ENCODE measurements at places on chromosomes 12 and 14.
A peak's percentile ranks its signal among the peaks of the same experiment; 100 is the strongest.

DNA sequence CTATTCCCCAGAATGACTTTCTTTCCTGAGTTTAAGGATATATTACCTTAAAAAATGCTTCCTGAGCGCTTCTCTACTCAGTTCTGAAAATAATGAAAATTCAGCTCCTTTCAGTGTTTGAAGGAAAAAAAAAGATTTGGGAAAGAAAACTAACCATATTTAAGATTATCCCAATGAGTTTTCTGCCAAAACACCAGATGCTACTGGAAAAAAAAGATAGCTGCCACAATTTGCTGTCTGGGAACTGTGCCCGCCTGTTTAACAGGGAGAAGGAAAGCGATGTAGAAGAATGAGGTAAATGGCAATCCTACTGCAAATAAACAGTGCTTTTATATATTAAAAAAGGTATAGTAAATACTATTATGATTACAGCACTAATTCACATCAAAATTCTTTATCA, 367.6 kb upstream of the PRICKLE1 start:
- DNase-seq: no peak

DNA sequence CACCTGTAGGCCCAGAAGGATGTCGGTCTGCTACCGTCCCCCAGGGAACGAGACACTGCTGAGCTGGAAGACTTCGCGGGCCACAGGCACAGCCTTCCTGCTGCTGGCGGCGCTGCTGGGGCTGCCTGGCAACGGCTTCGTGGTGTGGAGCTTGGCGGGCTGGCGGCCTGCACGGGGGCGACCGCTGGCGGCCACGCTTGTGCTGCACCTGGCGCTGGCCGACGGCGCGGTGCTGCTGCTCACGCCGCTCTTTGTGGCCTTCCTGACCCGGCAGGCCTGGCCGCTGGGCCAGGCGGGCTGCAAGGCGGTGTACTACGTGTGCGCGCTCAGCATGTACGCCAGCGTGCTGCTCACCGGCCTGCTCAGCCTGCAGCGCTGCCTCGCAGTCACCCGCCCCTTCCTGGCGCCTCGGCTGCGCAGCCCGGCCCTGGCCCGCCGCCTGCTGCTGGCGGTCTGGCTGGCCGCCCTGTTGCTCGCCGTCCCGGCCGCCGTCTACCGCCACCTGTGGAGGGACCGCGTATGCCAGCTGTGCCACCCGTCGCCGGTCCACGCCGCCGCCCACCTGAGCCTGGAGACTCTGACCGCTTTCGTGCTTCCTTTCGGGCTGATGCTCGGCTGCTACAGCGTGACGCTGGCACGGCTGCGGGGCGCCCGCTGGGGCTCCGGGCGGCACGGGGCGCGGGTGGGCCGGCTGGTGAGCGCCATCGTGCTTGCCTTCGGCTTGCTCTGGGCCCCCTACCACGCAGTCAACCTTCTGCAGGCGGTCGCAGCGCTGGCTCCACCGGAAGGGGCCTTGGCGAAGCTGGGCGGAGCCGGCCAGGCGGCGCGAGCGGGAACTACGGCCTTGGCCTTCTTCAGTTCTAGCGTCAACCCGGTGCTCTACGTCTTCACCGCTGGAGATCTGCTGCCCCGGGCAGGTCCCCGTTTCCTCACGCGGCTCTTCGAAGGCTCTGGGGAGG, at the start of gene LTB4R:
LTB4R (plus strand) TSS at position 857 of the 959 bp plus-strand sequence. CDS start 4,150 bp downstream, outside the sequence.
- peak; percentile 80 for DNase-seq

- no peak for DNase-seq
These were observed 62.8 kb downstream of the PPP2R5C start for GRCh38 chr14:101824339-101824727.

DNA sequence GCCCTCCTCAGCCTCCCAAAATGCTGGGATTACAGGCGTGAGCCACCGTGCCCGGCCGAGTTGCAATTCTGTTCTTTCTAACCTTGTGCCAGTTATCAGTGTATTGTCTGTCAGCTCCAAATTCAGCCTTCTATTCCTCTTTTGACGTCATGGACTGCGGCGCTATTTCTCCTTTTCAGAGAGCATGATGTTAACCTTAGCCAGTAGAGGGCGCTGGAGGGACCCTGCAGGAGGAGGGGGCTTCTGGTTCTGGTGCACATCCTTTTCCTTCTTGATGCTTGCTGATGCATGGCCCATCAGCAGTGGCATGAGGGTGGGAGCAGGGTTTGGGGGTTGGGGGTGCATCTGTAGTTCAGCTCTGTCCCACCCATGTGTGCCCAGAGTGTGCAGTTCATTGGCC, 179.3 kb upstream of the RMST start:
- DNase-seq: no peak

DNA sequence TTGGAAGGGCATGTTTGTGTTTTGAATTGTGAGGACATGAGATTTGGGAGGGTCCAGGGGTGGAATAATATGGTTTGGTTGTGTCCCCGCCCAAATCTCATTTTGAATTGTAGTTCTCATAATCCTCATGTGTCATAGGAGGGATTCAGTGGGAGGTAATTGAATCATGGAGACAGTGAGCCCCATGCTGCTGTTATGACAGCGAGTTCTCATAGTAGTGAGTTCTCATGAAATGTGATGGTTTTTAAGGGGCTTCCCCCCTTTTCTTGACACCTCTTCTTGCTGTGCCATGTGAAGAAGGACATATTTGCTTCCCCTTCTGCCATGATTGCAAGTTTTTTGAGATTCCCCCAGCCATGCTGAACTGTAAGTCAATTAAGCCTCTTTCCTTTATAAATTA, 260.0 kb downstream of the DUSP6 start:
- no peak for DNase-seq

DNA sequence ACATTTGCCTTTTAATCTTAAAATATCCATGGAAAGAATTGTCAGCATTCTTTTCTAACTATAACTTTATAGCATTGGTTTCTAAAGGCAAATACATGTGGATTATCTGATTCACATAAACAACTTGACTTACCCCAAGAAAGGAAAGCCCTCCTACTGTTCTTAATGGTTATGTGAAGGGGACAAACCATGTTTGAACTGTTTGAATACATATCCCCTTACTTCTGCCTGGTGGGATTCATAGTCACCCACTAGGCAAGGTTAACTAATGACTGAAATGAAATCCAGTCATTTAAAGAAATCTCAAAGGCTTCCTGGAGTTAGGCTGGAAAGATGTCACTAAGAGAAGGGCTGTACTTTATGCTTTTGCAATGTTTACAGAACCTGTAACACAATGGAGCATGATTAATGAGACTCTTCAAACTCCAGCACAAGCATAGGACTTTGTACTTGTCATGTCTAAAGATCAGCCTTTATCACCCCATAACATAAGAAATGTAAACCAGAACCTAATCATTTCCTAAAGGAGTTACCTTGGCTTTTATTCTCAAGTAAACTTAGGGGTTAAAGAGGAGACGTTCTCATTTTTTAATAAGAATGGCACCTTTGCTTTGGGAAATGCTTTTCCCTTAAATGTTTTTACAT, 10.2 kb upstream of the FLRT2 start:
- no peak for DNase-seq

DNA sequence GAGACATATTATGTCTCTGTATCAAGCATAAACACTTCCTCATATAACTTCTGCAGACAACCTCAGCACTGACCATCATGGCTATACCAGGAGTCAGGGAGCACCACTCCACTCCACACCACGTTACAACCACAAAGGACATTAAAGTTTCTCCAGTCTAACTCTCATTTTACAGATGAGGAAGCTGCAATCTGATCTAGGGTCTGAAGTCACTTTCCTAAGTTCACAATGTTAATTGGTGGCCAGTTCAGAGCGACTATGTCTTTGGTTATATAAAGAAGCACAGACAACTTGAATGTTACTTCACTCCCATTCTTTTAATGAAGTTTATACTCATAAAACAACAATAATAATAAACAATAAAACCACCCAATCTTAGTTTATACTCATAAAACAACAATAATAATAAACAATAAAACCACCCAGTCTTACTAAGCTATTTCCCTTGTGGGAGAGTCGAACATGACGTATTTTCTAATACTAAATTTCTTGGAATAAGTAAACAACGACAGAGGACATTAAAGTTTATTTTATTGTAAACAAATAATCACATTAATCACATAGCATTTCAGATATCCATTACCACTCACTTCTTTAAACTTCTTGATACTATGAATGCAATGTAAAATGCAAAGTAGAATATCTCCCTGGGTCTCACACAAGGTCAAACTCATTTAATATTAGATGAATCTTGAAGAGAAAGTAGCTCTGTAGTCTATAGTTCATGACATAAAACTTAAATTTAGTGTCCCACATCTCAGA, 72.4 kb upstream of the SSTR1 start:
- DNase-seq: no peak

DNA sequence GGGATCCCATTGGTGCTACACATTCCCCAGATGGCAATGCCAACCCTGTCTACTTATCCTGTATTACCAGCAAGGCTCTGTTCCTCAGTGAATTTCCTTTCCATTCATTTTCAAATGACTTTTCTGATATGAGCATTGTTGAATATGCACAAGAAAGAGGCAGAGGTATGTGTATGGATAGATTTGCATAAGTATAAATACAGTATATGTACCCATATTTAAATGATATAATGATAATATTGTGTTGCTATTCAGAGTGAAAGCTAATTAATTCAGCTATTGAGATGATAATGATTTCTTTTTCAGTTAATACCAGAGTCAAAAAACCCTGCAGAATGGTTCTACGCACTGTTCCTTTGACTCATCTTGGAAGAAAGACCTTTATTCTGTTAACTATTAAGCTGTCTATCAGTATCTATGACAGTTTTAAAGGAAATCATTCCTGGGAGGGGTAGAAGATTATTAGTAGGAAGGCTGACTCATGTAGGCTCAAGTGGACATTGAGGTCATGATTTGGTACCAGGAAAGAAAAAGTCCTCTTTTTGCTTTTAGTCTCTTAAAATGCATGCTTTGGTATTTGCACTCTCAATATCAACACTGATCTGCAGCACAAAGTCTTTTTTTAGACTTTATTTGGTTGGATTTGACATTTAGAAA, 44.9 kb upstream of the GAS2L3 start:
- DNase-seq: no peak

DNA sequence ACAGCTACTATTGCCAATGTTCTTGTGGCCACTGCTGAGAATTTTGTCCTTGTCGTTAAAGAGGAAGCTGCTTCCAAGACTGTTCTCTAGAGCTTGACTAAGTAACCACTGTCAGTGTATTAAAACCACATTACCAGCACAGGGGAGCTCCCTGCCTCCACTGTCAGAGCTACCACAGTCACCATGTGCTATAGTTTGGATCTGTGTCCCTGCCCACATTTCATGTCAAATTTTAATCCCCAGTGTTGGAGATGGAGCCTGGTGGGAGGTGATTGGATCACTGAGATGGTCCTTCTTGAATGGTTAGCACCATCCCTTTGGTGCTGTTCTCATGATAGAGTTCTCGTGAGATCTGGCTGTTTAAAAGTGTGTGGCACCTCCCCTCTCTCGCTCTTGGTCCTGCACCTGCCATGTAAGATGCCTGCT, 23.2 kb upstream of the RAP1B start:
- no peak for DNase-seq

Data from sciatic nerve (tissue), 2 donors.